ENCODE measurements at places on chromosomes 13 and 19.

DNA sequence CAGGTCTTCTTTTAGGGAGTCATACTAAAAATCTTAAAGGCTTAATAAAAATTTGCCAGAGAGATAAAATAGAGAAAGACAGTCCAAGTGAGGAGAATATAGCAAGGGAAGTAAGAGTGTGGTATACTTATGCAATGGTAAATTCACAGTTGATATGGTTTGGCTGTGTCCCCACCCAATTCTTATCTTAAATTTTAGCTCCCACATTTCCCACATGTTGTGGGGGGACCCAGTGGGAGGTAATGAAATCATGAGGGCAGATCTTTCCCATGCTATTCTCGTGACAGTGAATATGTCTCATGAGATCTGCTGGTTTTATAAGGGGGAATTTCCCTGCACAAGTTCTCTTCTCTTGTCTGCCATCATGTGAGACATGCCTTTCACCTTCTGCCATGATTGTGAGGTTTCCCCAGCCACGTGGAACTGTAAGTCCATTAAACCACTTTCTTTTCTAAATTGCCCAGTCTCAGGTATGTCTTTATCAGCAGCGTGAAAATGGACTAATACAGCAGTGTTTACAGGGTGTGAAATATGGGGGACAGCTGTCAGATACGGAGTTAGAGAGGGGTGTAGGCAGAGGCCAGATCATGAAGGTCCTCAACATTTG lies 115.4 kb downstream of the UGGT2 start:
- no peak for DNase-seq

DNA sequence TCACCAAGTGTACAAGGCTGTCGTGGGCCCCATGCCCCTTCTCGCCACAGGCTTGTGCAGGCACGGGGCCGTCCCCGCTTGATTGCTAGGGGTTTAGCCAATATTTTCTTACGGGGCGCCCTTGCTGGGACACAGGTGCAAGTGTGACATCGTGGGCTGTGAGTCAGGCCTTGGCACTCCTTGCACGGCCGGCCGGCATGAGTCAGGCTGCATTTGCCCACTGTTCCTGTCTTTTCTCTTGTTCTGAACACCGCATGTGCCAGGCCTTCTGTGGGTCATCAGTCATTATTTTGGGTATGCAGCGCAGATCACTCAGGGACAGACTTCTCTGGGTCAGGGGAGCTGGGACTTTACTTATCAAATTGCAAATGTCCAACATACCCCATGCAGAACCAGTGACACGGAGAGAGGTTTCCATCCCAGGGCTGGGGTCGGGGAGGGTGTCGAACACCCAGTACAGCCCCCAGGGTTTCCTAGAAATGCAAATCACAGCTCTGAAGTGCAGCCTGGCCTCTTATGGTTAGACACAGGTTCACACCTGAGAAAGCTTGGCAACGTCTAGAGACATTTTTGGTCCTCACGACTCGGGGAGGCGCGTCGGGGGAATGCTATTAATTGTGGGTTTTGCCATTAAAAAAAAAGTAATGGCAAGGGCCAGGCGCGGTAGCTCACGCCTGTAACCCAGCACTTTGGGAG lies 22.5 kb upstream of the KLF2 start:
- DNase-seq, result no peak

- DNase-seq, result no peak
These were observed 20.3 kb downstream of the ZC3H4 start for GRCh38 chr19:47093254-47093653.

GRCh38 chr13:107200491-107200890 lies 632.6 kb upstream of the ARGLU1 start:
- DNase-seq, result no peak

- no peak for DNase-seq
These were observed 67.8 kb downstream of the DGKH start for GRCh38 chr13:42116225-42116624.

DNA sequence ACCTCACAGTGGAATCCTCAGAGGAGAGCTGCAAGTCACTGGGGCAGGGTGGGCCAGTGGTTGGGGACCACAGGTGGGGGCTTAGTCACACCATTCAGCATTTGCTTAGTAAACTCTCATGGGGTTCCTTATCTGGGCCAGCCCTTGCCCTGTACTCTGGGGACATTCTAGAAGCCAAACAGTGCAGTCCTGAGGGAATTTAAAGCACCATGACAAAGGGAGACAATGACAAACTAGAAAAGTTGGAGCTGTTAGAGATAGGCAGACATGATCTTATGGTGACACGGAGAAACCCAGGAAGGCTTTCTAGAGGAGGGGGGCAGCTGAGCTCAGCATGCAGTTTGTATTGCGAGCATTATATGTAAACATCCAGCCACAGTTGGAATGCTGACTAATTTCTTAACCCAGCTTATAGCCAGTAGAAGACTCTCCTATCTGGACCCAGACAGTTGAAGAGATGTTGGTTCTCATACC lies 87.6 kb downstream of the ZNF429 start:
- no peak for DNase-seq

DNA sequence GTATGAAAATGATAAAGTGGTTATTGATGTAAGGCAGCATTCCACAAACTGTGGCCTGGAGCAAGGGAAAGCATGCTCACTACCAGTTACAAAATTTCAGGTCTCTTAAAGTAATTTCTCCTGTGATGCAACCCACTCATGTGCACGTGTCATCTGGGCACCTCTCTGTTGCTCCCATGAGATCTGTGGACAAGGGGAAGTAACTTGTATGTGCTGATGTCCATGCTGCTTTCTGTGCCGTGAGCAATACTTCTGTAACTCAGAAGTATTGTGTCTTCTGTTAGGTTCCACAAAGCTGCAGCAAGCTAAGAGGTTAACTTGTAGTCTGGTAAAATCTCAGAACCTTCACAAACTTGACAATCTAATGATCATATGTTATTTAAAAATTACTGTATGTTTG lies 930.0 kb upstream of the SLITRK6 start:
- DNase-seq, result no peak

- no peak for DNase-seq
These were observed 242.6 kb downstream of the DCT start for GRCh38 chr13:94236872-94237271.

DNA sequence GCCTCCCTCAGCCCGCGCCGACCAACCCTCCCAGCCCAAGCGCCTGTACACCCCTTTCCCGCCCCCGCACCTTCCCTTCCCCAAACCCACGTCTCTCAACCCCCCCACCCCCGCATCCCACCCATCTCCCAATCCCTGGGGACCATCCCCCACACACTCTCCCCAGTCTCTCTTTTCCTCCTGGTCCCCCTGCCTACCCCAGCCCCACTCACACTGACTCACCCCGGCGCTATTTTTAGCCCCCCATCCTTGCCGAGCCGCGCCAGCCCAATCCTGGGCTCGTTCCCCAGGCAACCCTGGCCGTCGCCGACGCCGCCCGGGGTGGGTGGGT lies 11.7 kb downstream of the CIC start:
- DNase-seq, result no peak

DNA sequence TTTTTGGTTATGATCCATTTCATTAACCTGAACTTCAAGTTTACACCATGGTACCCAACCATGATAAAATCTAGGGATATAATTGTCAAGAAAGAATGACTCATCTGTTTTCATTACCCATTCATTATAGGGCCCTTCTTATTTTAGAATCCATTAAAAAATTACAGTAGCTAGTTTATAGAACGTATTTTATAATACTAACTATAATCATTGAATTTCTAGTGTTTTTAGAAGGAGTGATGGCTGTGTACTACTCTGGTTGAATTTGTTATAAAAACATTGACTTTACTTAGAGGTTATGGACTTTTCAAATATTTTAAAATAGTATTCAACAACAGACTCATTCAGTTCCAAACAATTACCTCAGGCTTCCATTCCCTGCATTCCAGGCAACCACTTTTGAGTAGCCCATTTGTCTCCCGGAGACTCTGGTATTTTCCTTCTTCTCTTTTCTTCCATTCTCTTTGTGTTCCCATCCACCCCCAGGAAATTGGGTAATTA lies 71.9 kb upstream of the KLF12 start:
- no peak for DNase-seq

DNA sequence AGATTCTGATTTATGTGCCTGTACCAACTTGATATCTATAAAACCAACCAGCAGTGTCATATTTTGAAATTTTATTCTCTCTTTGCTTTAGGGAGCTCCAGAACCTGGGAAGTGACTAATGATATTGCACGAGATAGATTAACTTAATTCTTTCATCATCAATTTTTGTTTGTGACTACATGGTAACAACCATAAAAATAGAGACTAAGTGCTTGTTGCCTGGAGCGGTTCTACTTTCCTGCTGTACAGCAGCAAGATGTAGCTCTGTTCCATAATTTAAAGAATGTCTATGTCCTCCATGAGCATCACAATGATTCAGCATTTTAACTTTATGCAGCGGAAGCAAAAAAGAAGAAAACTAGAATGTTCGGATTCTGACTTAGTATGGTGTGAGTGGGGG lies 275.6 kb downstream of the KLF5 start:
- no peak for DNase-seq

DNA sequence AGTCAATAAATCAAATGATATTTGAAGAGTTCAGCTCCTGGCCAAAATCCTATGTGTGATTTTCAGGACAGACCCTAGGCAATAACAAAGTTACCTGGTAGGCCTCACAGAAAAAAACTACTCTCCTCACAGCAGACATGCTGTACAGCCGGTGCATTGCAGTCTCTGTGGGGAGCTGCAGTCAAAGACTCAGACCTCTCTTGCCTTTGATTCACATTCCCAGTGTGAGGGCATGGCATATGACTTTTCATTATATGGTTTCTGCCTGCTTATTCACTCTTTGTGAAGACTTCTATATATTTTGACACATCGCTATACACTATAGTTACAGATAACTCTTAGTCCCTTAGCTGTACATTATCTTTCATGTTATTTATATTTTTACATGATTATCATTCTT lies 2684.3 kb upstream of the PCDH20 start:
- no peak for DNase-seq

- no peak for DNase-seq
These were observed 13.0 kb downstream of the WIZ start for GRCh38 chr19:15436826-15437110.

- DNase-seq, result no peak
These were observed 74.3 kb upstream of the ARHGEF7 start for GRCh38 chr13:111040830-111041229.

GRCh38 chr19:18995804-18996241 lies 37.5 kb downstream of the SUGP2 start:
- no peak for DNase-seq

- no peak for DNase-seq
These were observed 9.3 kb downstream of the ZNF780A start for GRCh38 chr19:40081411-40081810.

- no peak for DNase-seq
These were observed 10.8 kb downstream of the DIAPH3 start for GRCh38 chr13:60152904-60153303.

DNA sequence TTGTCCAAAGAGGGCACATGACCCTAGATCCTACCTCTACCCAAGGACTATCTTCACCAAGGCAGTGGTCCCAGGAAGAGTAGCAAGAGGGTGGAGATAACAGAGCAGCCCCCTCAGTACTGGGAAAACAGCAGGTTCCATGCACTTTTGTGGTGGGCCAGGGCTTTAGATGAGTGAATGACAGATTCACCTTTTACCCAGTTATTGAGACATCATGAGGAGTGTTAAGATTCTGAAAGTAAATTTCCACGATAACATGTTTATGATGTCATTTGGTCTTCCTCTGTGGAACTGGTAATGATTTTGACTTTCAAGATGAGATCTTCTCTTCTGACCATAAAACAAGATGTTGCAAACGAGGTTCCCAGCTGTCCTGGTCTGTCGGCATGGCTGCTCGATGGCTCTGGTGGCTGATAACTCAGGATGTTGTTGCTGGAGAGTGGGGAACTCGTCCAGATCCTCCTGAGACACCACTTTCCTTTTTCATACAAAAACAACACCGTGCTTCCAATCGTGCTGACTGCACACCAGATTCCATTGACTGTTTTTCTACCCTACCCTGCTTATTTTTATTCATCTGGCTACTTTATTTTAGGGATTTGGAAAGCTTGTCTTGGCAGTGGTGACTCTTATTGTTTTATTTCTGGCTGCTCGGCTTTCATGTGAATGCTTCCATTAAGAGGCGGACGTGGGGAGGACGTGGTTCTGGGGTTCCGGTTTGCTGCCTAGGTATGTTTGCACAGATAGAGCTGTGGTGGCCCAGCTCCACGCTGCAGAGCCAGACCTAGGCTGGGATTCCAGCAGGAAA lies 88.5 kb downstream of the LRCH1 start:
- no peak for DNase-seq

DNA sequence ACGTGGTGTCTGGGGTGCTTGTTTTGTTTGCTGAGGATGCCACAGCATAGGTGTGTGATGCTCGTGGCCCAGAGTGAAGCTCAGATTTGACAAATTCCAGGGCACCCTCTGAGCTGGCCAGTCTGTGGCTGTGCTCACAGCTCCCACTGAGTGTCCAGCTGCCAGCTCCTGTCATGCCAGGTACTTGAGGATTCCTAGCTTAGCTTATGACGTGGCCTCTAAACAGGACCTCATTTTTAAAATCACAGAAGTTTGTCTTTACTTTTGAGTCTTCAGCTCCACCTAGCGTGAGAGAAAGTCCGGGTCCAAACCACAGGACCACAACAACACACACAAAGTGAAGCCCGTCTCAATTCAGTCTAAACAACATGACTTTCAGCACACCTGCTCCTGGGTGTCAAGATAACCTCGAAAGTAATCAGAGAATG lies 117.3 kb downstream of the RAB20 start:
- DNase-seq, result no peak

DNA sequence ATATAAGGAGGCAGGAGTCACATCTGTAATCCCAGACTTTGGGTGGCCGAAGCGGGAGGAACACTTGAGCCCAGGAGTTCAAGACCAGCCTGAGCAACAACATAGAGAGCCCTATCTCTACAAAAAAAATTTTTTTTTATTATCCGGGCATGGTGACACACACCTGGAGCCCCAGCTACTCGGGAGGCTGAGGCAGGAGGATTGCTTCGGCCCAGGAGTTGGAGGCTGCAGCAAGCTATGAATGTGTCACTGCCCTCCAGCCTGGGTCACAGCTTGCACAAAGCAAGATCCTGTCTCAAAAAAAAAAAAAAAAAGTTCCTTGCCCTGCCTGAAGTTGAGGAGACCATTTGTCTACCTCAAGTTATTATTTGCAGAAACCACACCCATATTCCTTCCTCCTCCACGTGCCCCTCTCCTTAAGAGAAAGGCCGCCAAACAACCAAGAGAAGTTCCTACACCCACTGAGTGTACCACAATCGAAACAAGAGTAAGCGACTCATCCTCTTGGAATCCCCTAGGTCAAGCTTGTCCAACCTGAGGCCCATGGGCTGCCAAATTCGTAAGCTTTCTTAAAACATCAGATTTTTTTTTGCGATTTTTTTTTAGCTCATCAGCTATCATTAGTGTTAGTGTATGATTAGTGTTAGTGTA lies 2.2 kb downstream of the ABCC4 start:
- DNase-seq, result no peak

DNA sequence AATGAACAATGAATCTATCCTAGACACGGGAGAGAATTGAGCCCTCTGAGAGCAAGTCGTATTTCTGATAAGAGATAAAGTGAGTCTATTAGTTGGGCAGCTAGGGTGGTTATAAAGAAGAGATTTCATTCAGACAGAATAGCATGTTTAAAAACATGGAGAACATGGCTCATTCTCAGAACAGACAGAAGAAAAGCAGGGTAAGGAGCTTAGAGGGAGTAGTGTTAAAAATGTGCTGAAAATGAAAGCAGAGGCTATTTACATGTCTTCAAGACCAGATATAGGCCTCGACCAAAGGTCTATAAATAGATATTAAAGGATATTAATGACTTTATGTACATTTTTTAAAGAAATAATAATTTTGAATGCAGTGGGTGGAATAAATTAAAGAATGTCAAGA lies 149.5 kb downstream of the SLITRK1 start:
- DNase-seq, result no peak

Measured in Panc1 (cell line).